ENCODE measurements at places on chromosomes 2 and 18.

GRCh38 chr2:121831841-121832240, 76.4 kb downstream of the TSN start:
- DNase-seq, result no peak

- DNase-seq, result no peak
These were observed 2.0 kb downstream of the FMNL2 start for GRCh38 chr2:152336854-152337510.

DNA sequence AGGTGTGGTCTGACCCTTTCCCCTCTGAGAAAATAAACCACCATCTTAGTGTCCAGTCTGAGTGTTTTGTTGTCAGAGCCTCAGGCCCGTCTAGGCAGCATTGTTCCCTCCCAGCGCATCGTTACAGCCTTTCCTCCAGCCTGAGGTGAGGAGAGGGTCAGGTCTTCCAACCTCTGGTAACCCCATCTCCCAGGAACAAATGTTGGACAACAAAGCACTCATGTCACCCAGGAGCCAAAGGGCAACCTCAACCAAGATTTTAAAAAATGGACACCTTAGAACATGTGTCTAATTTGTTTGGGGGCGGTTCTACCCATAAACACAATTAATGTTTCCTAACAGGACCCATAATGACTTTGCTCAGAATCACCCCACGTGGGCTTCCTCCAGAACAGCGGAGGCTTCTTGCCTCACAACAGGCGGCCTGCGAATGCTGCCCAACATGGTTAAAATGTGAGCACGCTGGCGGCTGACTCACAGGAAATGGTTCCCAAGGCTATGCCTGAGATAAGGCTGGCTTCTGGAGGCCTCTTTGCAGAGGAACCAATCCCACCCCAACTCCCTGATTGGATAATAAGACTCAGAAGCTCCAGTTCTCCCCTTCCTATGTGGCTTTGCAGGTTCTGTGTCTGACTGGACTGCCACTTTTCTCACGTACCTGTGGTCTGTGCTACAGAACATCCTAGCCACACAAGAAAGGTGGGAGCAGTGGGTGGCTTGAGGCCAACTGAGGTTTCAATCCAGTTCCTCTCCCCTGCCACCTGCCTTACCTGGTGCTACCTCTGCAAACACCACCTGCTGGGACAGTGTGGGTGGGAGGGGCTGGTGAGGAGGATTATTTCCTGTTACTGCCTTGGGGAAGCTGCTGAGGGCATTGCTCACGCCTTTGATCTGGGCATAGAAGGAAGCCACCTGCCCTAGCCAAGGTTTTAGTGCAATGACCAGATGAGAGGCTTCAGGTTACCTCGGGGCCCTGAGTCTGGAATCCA, 108.8 kb downstream of the B3GNT2 start:
- peak; percentile 53 for DNase-seq

DNA sequence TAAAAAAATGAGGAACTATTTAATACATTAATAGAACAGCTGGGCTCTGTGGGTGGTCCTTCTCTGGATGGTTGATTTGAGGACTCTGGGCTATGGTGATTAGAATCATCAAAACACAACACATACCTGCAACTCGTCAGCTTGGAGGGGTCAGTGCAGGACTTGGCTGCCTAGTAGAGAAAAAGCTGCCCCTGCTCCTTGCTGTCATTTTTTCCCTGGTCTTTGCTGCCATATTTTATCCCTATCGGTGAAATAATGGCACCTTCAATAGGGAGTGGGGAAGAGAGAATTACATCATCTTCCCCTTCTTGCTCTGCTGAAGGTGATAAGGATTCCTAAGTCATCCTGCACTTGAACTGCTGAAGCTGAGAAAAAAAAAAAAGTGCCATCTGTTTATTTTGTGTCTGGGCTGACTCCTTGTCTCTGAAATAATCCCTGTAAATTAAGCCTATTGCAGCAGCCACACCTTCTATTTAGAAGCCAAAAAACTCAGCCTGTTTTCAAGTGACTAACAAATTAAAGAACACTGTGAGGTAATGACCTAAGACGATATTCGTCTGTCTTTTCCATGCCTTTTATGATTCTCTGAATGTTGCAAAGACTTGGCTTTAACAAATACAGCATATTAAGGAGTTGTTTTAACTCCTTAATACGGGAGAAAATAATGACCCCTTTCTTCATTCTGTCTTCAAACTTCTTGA, 89.3 kb downstream of the ACVR1 start:
- no peak for DNase-seq

DNA sequence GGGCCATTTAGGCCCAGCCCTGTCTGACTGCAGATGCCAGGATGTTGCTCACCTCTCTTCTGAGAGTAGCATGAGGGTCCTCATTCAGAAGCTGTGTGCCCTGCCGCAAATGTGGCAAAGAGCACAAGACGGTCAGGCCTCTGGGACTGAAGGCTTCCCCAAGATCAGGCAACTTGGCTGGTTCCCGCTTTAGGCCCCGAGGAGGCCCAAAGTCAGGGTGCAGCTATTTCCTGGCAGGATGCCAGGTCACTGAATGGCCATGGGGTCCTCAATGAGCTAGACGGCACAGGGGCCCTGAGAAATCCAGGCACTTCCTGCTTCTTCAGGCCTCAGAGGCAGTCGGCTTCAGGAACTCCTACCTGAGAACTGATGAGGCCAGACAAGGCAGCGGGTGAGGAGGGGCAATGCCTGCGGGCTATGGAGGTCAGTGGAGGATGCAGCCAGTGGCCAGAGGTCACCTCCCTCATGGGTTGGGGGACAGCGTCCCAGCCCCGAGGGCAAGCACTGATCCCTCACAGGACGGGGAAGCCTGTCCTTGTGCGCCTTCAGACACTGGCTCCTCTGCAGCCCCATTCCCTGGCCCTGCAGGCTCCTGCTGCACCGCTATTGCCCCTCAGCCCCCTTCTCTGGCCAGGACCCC, 44.9 kb downstream of the LMAN2L start:
- DNase-seq, result no peak

DNA sequence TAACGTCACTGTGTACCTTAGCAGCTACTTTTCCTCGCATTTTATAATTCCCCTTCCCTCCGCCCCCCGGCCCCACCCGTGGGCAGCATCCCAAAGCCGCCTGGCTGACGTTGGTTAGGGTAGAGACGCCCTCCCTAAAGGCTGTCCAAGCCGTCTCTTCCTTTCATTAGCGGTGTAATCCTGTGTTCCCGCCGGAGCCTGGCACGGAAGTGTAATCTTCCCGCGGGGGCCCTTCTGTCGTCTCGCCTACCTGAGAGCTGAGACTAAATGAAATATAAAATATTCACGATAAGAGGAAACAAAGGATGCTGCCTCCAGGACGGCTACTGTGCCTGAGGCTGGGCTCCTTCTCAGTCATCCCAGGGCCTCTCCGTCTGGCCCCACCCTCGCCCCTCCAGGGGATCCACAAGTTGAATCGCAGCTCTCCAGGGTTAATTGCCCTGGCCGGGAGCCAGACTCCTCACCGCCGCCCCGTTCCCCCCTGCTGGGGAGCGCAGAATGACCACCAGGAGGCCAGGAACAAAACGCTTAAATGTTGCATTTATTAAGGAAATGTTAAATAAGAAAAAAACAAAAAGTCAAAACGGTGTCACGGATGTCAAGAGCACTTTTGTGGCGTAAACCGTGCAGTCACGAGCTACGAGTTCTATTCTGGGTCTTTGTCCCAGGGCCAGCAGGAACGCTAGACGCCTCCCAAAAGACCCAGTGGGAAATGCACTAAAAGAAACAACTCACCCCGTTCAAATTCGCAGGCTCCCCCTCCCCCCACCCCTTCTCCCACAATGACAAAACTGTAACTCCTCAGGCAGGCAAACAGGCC, 1.5 kb downstream of the RPRM start:
- DNase-seq, result no peak

- DNase-seq, result no peak
These were observed 18.1 kb upstream of the B4GALT6 start for GRCh38 chr18:31702449-31702848.

GRCh38 chr2:23118313-23118712, 266.7 kb upstream of the KLHL29 start:
- DNase-seq, result no peak

DNA sequence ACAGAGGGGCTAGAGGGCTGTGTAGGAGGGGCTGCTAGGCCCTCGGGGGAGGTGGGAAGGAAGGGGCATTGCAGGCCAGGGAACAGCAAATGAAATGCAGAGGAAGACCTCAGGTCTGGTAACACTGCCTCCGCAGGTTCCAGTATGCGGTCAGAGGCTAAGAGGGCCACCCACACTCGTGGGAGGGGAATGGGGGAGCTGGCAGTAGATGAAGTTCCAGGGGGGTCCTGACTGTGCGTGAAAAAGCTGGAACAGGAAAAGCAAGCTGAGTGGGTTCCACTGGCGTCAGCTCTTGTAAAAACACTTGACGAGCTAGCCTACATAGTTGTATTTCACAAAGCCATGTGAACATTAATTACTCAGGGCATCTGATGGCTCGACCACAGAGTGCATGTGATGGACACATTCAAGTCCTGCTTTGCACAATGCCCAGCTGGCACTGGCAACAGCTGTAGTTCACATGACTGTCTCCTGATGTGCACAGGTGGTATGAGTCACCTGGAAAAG, 29.0 kb upstream of the PTPN4 start:
- no peak for DNase-seq
